ENCODE measurements at places on chromosomes 2 and 18. TPM values are rescaled to one million over a fixed set of nuclear protein-coding genes. Genes with fewer than 3 reads are reported as not detected.

GPR17 gene
- total RNA-seq, result not detected

DNA sequence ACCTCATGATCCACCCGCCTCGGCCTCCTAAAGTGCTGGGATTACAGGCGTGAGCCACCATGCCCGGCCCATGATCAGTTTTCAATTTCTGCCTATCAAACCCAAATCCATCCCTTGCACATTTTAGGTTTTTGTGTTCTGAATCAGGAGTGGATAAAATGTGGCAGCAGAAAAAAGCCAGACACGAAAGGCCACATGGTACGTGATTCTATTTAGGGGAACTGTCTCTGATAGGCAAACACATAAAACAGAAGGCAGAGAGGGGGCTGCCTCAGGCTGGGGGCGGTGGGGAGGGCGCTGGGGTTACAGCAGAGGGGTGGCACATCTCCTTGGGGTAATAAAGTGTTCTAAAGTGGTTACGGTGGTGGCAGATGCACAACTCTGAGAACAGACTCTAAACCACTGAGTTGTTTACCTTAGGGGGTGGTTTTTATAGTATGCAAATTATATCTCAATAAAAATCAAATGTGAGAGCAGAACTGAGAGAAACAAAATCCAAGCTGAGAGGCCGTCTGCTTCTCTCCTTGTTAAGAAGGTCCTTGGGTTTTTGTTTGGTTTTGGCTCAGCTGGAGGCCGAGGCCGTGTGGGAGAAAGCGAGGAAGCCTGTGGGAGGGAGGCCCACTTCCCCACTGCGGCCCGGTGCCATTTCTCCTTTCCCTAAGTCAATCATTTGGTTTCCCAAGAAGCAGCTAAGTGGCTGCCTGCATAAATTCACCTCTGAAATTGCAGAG lies 78.0 kb downstream of the SOWAHC start:
- DNase-seq, result no peak

GRCh38 chr18:56559044-56559443 lies 79.3 kb downstream of the TXNL1 start:
- no peak for DNase-seq

DNA sequence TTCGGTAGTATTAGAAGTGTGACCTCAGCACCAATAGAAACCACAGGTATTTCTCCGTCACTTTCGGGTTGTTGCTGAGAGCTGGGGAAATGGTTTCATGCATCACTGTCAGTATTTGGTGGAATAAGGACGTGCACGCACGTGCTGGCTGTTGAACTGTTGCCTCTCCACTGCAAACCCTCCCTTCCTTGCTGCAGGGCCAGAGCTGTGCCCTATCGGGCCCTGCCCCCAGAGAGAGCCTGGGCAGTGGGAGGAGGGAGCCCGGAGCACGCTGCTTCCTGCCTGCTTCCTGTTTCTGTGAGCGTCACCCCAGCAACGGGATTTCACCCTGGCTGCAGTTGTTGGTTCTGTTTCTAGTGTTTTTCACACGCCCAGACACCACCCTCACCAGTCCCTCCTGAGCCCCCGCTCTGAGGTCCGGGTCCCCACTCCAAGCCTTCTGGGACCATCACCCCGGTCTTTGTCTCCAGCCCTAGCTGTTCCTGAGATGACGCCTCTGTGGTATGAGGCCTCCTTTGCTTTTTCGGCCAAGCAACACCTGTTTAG lies 47.4 kb downstream of the LRRFIP1 start:
- peak; percentile 75 for DNase-seq

- no peak for DNase-seq
Observed at GRCh38 chr2:150520887-150521664, 33.6 kb upstream of the RND3 start.

KRTCAP3 gene
- total RNA-seq, result 19.3 TPM

Measured in hepatocyte (in vitro differentiated cells).